ENCODE measurements at places on chromosomes 4 and X.

DNA sequence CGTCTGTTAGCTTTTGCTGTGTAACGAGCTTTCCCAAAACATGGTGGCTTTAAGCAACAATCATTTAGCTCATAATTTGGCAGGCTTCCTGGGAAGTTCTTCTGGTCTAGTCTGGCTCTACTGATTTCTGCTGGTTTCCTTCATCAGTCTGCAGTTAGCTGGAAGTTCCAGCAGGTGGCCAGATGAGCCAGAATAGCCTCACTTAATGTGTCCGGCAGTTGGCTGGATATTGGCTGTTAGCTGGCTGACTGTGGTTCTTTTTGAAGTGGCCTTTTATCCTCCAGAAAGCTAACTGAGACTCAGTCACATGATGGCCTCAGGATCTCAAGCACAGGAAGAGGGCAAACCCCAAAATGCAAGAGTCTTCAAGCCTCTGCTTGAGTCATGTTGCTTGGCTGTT, 34.9 kb downstream of the FTHL17 start:
- DNase-seq: no peak

- no peak for DNase-seq
Measured at GRCh38 chrX:112961981-112962380, 121.3 kb upstream of the AMOT start.

GRCh38 chr4:5118994-5119835, 67.9 kb downstream of the STK32B start:
- DNase-seq: no peak

DNA sequence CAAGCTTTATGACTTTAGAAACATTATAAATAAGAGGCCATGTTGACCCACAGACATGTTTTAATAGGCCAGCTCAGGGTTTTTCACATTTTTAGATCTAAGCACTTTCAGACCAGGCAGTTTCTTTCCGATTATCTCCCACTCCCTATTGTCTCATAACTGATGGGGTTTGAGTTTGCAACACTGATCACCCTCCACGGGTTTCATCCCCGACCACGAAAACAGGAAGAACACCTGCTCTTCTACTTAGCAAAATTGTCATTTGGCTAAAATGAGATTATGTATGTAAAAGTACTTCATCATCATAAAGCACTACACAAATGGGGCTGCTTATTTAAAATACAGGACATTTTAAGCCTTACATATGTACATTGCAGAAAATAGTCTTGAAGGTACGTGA, 407.9 kb downstream of the HNRNPD start:
- no peak for DNase-seq

GRCh38 chr4:26859762-26860156, 882 bp upstream of the STIM2 start:
- DNase-seq: no peak

DNA sequence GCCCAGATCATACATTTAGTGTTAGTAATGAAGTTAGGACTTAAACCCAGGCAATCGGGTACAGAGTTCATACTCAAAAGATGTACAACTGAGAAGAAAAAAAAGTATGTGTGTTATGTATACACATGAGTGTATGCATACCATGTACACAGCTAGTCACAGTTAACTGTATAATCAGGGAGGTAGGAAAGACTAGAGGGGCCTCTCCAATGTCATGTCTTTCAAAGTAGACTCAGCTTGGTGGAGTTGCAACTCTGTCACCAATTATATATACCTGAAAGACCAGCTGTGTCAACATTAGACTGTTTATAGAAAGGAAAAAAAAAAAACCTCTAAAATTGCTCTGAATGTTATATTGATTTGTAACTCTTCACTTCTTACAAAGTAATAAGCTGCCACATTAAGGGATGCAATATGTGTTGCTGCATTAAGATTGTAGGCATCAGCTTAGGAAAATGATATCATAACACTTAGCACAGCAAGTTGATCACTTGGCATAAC, 167.5 kb downstream of the DCTD start:
- DNase-seq: no peak

GRCh38 chrX:106728337-106728736, 1.8 kb downstream of the RNF128 start:
- DNase-seq: no peak

DNA sequence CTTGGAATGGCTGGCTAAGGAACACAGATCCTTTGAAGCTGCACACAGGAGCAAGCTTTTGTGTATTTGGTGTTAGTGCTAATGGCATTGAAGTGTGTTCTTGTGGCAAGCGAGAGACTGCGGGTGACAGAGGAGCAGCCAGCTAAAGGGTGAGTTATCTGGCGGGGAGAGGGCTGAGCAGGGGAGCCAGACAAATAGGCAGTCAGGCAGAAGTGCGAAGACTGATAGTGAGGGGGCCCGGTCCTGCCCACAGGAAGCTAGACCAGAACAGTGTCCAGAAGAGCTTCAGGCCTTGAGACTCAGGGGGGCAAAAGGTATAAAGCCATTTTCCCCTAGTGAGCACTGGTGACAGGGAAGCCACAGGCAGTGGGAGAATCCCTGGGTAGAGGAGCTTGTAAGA, 49.6 kb upstream of the MAMLD1 start:
- no peak for DNase-seq

DNA sequence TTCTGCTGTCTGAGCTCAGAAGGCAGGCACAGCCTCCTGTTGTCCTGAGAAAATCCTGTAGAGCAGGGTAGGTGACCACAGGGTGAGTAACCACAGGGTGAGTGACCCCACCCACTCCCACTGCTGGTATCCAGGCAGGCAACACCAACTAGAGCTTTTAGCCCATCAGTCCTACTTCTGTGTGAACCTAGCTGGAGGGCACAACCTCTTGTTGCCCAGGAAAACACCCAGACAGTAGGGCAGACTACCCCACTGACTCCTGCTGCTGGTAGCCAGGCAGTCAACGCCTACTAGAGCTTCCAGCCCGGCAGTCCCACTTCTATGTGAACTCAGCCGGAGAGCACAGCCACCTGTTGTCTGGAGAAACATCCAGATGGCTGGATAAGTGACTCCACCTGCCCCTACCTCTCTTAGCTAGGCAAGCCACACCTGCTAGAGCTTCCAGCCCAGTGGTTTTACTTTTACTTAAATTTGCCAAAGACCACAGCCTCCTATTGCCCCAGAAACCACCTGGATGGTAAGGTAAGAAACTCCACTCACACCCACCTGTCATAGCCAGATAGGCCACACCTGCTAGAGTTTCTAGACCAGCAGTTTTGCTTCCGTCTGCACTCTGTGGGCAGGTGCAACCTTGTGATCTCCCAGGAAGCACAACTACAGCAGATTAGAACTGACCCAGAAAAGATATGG, 371.6 kb downstream of the INPP4B start:
- no peak for DNase-seq

All from stimulated activated CD8-positive, alpha-beta memory T cell treated with anti-CD3 and anti-CD28 coated beads, Interleukin-15, amount 100 ng/mL, for 24 hours (primary cell).